CD4-positive, alpha-beta T cell treated with Interleukin-4 for 4 hours (primary cell): ENCODE measurements at places on chromosomes 4 and X.

GRCh38 chr4:69239557-69240168 lies 25.1 kb upstream of the UGT2B11 start:
- DNase-seq = no peak

- DNase-seq = peak; percentile 1
Measured at GRCh38 chrX:138745196-138745595, 33.7 kb upstream of the FGF13 start.

- no peak for DNase-seq
Measured at GRCh38 chr4:137762591-137762990, 230.3 kb upstream of the PCDH18 start.

- no peak for DNase-seq
Measured at GRCh38 chr4:58136604-58137003, 1026.4 kb upstream of the IGFBP7 start.

GRCh38 chrX:123392921-123393320 lies 208.8 kb downstream of the GRIA3 start:
- no peak for DNase-seq

GRCh38 chr4:25117274-25117673 lies 43.0 kb downstream of the SEPSECS start:
- no peak for DNase-seq

DNA sequence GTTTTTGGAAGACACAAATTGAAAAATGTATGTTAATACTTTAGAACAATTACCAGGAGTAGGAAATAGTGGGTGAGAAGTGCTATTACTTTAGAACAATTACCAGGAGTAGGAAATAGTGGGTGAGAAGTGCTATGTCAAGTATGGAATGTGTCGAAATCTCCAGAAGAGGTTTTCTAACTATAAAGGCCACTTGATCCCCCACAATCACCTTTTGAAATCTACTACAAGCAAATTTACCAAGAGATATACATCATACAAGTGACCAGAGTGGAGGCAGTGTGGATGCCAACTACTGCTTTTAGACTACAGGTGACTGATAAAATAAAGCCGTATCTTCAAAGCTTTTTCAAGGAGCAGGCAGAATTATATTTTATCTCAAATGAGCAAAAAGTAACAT lies 43.1 kb downstream of the MAB21L2 start:
- DNase-seq = no peak

- DNase-seq = no peak
Measured at GRCh38 chrX:52220936-52221335, 36.2 kb downstream of the MAGED4 start.

DNA sequence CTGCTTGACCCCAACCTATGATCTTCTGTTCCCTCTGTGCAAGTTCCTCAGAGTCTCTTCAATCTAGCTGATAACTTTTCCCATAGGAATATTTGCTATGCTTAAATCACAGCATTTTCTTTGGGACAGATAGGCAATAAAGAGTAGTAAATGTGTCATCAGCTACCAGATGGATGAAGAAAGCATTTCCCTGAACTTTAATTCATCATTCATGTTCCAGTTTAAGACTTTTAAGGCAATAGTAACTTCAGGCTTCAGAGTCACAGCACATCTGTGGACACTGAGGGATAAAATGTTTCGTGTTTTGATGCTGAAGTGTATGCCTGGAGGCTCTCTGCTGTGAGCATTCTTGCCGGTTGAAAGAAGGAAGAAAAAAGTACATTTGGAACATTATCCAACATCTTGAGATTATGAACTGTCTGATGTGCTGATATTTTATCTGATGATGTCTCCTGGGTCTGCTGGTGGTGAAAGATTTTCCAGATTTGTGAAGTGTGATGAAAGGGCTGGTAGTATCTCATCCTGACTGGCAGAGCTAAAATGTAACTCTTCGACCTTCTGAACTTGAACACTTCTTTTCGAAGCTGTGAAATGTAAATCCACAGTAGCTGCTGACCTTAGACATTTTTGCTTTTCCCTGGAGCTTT lies 133.7 kb downstream of the DCLK2 start:
- no peak for DNase-seq

DNA sequence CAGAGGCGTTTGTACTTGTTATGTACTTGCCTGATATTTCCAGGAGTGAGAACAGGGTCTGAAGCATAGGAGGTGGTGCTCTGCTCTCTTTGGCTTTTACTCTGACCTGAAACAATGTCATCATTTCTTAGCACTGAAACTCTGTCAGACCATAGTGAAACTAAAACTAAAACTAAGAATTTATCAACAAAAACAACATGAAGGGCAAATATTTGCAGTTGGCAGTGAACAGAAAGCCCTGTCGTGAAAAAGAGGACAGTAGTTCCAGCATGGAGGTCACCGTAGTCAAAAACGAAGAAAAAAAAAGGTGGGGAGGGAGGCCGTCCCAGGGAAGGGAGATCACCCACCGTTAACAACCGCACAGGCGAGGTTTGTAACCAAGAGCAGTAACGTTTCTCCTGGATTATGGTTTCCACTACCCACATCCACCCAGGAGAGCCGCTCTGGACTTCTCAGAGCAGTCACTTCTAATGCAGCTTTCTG lies 97.5 kb downstream of the ANK2 start:
- DNase-seq = no peak

DNA sequence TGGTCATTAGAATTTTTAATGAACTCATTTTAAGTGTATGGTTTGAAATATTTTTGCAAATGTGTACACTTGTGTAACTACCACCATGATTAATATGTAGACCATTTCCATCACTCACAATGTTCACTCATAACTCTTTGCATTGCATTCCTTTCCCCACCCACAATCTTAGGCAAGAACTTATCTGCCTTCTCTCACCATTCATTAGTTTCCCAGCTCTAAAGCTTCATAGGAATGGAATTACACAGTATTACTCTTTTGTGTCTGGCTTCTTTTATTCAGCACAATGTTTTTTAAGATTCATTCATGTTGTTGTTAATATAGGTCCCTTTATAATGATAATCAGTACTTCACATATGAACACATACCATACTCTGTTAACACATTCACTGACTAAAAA lies 106.1 kb downstream of the ARAP2 start:
- no peak for DNase-seq

DNA sequence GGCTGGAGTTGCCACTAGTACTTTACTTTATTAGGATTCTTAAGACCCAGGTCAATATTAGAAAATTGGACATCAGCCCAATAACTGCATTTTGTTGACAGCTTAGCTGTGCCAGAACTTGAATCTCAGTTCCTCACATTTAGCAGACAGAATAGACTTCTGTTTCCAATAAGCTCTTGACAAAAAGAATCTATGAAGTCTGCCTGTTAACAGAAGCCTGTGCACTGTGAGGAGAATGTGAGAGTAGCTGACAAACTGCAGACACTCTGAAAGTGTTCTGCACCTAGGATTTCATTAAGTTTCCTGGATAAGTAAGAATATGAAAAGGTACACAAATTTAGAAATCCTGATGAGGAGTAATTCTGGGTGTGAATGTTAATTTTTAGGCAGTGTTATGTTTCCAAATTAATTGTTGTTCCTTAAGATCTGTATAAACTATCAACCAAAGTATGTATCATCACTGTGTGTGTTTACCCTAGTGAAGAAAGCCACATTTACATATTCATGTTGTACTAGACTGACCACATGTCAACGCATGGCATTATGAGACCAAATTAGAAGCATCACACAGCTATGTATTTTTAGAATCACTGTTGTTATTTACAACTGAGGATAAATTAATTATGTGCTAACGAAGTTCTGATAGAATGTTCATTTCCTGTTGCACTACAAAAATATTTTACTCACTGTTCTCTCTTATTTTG lies 756.4 kb upstream of the IGFBP7 start:
- no peak for DNase-seq

GRCh38 chr4:177301126-177301639 lies 8.5 kb upstream of the NEIL3 start:
- no peak for DNase-seq

GRCh38 chr4:55132775-55133174 lies 7.4 kb upstream of the KDR start:
- no peak for DNase-seq

GRCh38 chr4:71713611-71714203 lies 70.2 kb downstream of the GC start:
- peak; percentile 34 for DNase-seq

GRCh38 chrX:24876530-24877287 lies 139.1 kb downstream of the ARX start:
- DNase-seq = no peak

DNA sequence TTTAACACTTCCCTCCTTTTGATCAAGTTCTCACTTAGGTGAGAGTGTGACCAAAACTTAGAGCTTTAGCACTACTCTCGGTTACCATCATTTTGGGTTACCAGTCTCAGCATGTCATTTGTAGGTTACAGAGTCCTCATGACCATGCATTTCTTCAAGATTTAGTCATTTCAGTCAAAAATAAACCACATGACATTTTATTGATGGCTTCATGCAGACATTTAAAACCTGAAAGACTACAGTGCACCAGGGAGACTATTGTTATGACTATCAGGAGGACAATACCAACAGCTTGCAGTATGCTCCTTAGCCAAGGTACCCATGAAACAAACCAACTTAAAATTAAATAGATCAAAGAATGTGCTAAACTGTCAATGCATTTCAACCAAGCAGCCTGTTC lies 498.1 kb upstream of the FSTL5 start:
- no peak for DNase-seq

- no peak for DNase-seq
Measured at GRCh38 chr4:168955674-168956073, 54.4 kb downstream of the CBR4 start.

DNA sequence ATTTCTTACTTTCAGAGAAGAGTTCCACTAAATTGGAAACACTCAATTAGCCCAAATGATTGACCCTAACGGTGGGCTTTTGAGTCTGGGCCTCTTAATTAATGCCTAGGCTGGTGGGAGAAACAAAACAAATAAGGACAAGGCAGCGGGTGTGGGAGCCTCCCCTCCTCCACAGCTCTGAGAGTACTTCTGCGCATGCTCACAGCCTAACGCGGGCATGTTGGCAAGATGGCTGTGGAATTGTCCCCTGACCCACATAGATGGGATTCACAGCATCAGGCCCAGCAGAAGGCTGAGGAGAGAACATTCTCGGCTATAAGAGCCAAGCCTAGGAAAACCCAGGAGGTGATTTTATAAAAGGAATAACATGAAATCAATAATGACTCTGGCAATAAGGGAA lies 230.1 kb downstream of the HS6ST2 start:
- DNase-seq = no peak

DNA sequence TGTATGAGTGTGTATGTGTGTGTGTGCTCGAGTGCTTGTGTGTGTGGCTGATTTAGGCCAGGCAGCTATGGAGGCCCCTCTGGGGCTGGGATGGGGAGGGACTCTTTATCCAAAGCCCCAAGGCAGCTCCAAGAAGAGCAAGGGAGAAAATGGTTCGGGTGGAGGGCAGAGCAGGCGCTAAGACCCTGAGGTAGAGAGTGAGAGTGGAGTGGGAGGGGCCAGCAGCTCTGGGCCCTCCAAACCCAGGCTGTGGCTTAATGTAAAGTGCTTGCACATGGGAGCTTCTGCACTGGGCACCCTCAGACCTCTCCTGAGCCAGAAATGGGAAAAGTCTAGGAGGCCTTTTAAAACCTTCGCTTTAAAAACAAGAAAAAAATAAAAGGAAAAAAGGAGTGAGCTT lies 233.5 kb upstream of the PSAPL1 start:
- no peak for DNase-seq

DNA sequence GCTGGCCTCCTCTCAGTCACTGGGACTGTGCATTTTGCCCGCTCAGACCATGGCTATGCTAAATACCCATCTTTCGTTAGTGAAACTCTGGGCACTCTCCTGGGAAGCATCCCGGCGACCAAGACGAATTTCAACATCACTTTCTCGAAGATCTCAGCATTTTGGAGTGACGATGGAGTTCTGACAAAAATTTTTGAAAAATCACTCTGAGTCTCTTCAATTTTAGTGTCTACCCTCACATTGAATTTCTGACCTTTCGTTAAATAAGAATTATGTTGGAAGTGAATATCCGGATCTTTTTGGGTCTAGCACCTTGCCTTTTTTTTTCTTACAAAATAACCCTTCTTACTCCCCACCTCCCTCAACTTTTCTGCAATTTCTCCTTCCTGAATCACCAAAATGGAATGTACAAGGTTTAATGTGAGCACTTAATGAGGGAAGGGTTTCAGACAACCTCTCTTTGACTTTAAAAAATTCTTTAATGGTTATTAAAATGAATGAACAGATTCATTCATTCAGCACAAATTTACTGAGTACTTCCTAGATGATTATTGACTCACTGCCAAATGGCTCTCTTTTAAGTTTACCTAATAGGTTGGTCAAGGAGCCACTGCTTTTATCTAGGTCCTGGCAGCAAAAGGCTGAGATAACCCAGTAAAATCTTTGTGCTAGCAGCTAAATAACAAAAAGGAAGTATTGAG lies 746 bp upstream of the AADAT start:
- DNase-seq = no peak

DNA sequence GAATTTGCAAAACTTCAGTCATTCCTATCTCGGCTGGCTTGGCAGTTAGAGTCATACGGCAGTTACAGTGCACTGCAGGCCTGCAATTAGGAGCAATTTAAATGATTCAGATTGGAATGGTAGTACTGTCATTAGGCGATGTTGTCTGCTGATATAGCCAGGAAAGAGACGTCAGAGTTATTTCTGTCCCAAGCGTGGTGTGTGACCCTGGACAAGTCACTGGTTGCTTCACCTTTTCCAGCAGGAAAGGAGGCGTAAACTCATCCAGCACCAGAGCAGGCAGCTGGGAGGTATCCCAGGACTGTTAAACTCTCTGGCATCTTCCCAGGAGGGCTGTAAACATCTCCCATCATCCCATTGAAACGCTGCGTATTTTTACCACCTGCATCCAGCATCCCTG lies 836 bp upstream of the LNX1 start:
- no peak for DNase-seq

DNA sequence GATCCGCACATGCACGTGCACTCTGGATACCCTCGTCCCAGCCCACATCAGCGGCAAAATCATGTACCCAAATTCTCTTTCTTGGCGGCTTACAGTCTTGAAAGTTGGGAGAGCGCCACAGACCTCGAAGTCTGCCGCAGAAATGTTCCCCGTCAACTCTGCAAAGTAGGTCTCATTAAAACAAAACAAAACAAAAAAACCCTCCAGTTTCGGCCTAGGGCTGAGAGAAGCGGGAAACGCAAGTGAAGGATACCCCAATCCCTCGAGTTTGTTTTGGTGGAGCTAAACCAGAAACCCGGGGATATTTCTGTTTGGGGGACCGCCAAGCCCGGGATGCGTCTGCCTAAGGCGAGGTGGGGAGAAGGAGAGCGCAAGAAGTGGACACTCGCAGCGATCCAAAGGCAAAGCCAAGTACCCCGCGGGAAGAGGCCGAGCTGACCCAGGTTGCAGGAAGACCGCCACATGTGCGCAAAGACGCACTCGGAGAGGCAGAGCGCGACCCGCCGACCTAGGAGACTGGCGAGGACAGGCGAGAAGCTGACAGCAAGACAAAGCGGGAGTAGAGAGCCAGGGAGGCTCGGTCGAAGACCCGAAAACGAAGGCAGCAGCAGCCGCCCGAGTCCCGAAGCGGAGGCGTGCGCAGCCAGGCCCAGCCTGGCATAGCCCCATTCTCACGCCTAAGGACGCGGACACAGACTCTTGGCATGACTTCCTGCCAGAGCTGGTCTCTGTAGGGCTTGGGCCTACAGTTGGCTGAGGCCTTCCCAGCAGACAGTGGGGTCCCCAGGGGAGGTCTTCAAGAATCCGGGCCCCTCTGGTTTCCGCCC lies 49.6 kb upstream of the BCOR start:
- no peak for DNase-seq

GRCh38 chrX:129771266-129771995 lies 8.3 kb upstream of the SASH3 start:
- DNase-seq = peak; percentile 46

GRCh38 chr4:22906045-22906444 lies 213.3 kb downstream of the GBA3 start:
- no peak for DNase-seq

- no peak for DNase-seq
Measured at GRCh38 chr4:128295255-128295654, 7.6 kb upstream of the PGRMC2 start.
